Fibroblast of the conjunctiva (primary cell): ENCODE measurements at places on chromosomes 2 and 18.

- peak; percentile 84 for DNase-seq
These were observed 3.1 kb downstream of the BCL11A start for GRCh38 chr2:60550178-60550983.

DNA sequence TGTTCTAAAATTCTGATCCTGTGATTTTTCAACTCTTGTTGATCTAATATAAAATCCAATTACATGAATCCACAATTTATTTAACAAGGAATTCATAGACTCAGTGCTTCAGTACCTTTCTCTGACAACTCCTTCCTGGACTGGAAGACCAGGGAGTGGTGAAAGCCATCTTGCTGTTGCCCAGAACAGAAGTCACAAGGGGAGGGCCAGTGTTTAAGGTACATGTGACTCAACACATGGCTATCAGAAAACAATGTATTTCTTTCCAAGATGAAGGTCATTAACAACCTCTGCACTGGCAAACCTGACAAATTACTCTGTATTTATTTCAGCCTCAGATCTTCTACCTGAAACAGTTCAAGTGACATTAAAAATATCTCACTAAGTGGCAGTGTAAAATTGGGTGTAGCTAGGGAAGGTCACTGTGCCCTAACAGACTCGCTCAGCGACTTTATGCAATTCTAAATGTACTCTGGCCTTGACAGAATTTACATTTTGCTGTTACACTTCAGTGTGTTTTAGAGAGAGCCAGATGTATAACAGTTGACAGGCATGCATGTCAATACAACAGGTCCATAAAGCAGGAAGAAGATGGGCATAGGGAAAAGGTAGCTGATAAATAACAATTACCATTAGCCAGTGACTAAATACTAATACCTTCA, 75.4 kb downstream of the NCKAP5 start:
- no peak for DNase-seq

DNA sequence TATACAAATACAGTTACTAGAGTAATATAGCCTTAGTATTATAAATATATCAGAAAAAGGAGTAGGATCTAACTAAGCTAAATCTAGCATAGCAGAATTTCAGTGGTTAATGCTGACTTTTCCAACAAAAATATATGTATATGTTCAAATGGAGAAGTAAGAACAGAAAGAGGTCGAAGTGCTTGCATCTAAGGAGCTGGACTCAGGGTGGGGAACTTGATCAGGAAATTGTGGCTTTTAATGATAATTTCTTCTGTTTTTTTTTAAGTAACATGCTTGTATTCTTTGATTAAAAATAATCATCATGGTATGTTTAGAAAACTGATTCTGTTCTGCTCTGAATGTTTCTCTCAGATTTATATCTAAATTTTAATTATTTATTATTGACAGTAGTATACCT, 327.1 kb downstream of the GALNT13 start:
- no peak for DNase-seq

GRCh38 chr2:124286089-124286783, 261.1 kb downstream of the CNTNAP5 start:
- no peak for DNase-seq

- DNase-seq = peak; percentile 34
These were observed at the start of gene SP9 for GRCh38 chr2:174334781-174335251. SP9 (plus strand) TSS chr2:174334954; CDS start chr2:174335093, 139 bp downstream.

- DNase-seq = peak; percentile 80
These were observed 28.4 kb upstream of the RNU4ATAC start for GRCh38 chr2:121502246-121502645.

DNA sequence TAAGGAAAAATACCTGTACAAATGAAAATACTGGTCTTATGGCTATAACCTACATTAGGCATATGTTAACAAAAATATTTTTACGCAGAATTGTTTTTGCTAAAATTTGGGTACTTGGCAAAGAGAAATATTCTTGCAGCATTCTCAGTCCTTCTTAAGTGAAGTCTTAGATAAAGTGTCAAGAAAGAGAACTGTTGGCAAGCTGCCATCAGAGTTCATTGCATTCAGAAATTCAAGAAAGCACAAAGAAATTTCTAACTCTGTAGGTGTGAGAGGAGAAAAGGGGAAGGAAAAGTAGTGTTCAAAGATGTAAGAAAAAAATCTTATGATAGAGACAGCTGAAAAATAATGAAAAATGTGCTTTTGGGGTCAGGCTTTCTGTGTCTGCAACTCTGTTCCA, 86.7 kb downstream of the IRS1 start:
- DNase-seq = no peak

DNA sequence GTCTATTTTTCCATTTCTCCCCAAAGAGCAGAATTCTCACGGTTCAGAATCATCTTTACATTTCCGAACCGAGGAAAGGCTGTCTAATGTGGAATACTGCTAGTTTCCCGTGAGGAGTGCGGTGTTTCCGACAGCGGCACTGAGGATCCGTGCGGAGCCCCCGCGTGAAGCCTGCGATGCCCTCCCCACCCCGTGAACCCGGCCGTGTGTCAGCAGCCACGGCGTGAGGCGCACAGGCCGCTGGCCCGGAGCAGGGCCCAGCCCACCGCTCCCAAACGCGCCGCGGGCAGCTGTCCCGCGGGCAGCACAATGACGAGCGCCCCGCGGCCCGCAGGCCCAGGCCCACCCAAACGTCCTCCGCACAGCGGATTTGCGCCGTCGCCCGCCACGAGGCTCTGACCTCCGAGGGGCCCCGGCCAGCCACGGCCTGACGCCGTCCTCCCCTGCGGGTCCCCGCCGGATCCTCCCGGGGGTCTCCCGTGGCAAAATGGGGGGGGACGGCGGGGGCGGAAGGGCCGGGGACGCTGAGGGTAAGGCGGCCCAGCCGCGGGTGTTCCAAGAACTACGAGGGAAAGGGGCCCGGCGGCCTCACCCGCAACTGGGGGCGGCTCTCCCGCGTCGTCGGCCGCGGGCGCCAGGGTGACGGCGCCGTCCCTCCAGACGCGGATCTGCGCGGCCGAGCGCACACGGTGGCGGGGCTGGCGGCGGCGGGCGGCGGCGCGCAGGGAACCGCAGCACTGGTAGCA, 796 bp downstream of the SPIRE1 start:
- no peak for DNase-seq

GRCh38 chr2:42116195-42117181, 52.7 kb upstream of the EML4 start:
- no peak for DNase-seq

- no peak for DNase-seq
These were observed 101.3 kb downstream of the MSH2 start for GRCh38 chr2:47504174-47504810.

DNA sequence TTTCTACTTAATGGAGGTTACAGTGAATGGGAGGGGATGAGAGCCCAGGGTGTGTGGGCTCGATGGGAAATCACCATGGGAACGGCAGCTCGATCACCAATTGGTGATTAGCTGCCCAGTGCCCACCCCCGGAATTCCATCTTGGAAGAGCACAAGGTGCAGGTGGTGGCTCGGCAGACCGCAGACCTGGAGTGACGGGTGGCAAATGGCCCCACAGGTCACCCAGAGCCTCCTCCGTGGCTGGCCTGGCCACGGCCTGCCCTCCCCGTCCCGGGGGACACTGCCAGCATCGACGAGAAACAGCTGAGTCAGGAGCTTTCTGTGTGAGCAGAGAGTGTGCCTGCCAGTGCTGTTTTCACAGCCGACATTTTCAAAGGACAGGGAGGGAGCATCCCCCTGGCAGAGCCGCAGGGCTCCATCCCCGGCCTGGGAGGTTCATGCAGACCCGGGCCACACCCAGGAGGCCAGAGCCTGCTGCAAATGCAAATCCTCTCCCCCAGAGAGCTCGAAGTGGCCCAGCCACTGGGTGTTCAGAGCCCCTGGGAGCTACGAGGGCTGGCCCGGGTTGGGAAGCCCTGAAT, 176.4 kb upstream of the MYT1L start:
- no peak for DNase-seq

DNA sequence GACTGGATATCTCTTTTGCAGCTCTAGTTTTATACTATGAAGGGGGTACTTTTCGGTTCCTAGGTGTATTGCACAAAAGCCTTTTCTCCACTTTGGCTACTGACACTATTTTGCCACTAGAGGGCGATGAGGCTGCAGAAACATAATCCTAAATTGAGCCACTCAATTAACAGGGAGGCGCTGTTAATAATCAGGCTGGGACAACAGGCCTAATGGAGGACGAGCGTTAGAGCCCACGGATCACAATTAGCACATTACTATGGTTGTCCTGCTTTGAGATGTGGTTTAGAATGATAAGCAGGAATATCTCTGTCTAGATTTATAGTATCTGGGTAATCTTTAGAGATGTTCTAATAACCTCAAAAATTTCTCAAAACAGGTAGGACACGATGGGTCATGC, 62.2 kb upstream of the PMAIP1 start:
- DNase-seq = peak; percentile 49

DNA sequence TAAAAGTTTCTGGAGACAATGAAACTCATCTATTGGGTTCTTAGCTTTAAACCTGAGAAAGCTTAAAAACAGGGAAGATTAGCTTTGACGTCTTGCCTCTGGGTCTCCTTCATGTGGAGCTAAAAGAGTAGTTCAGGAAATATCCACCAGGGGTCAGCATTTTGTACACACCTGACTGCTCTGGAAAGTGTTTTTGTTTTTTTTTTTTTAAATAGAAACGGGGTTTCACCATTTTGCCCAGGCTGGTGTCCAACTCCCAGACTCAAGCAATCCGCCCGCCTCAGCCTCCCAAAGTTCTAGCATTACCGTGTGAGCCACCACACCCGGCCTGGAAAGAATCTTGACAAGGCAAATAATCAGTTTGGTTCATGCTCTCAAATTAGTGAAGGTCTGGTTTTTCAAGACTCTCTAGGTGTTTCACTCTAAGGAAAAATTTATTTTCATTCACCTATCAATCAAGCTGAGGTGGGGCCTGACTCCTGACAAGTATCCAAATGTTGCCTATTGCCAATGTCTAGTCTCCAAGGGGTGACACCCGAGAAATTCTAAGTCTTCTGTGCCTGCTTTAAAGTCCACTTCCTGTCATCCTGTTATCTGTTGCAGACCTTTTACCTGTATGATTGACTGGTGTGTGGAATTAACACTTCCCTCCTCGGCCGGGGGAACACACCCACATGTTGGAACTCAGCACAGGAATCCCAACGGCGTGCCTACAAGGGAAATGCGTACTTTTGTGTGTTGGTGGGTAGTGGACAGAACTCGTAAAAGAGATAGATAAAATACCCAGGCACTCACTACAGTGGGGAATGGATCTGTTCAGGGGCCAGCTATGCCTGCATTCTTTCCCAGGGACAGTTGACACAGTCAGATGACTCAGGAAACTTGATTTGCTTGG, 11.3 kb downstream of the IL1RN start:
- peak; percentile 57 for DNase-seq

DNA sequence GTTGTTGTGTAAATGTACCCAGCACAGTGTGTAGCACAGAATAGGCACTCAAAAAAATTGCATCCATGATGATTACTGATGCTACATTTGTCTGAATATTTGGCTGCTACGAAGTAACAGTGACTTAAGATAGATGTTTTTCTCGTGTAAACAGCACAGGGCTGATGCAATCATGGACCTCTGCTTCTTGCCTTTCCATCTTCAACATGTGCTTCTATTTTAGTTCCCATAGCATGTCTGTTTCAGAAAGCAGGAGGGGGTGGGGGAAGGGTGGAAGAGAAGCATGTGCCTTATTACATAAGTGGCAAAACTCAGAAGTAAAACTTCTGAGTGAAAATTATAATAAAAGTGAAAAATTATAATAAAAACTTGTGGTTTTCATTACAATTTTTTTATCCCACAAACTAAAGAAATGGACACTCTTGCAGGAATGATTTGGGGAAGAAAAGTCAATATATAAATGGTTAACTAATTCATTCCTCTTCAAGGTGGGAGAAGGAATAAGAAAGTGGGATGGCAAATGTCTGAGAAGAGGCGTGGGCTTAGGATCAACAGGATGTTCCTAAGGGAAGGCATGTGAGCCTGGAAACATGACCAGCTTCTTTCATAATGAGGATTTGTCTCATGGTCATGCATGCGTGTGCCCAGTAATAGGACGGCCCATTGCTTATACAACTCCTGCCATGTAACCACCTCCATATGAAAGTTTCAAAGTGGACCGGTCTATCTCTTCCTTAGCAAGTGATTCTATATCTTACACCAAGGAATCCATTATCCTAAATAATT, 27.2 kb downstream of the CCBE1 start:
- DNase-seq = peak; percentile 77
